Heart right ventricle (tissue), 16 donors: ENCODE measurements at places on chromosomes 5 and 9. TPM values are rescaled to one million over a fixed set of nuclear protein-coding genes. Genes with fewer than 3 reads are reported as not detected.

GRCh38 chr5:73862796-73863195 is 236.8 kb downstream of the ARHGEF28 start:
- no peak for DNase-seq

- DNase-seq = no peak
These were observed 17.7 kb downstream of the CMBL start for GRCh38 chr5:10289991-10290390.

- DNase-seq = no peak
These were observed 19.7 kb upstream of the CCNH start for GRCh38 chr5:87432460-87432859.

- DNase-seq = peak; percentile 46
These were observed 463.3 kb downstream of the IRX1 start for GRCh38 chr5:4058899-4059298.

DNA sequence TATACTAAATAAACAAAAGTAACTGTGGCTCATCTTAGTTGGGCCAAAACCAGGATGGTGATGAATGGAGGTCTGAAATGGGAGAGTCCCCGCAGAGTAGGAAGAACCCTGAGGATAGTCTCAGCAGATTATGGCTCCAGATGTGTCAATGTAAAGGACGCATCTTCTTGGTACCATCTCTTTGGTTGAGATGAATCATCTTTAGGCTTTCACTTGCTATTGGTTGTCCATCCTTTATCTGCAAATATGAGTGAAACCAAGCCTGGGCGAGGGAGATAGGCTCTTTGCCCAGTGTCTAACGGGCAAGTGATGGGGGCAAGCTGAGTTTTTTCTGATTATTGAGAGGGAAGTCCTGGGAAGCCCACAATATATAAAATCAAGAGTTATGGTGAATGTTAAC is 19.4 kb upstream of the LCP2 start:
- DNase-seq = no peak

DNA sequence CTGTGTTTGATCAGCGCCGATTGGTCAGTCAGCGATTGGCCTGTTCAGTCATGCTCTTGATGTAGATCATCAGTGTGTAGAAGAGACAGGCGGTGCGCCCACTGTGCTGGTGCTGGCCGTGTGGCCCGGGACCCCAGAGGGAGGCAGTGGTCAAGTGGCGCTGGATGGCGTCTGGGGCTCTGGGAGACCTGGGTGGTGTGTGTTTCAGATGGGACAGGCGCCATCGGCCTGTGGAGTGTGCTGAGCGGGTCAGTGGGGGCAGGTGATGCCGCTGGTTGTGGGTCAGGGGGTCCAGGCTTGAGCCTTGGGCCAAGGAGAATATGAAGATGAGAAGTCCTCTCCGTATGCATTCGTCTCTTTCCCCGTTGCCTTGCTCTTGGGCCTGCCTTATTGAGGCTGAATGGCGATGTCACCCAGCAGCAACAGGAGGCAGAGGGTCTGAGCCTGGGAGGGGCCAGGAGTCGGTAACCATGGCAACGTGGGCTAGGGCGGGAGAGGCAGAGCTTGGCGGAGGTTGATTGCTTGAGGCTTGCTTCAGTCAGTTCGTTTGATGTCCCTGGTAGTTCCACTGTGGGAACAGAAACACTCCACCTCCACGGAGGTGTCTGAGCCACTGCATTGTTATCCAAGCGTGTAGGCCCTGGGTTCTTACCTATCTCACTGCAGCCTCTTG is 117.8 kb upstream of the CACNA1B start:
- DNase-seq = no peak

GRCh38 chr5:6581559-6582426 is 51.1 kb downstream of the NSUN2 start:
- no peak for DNase-seq

DNA sequence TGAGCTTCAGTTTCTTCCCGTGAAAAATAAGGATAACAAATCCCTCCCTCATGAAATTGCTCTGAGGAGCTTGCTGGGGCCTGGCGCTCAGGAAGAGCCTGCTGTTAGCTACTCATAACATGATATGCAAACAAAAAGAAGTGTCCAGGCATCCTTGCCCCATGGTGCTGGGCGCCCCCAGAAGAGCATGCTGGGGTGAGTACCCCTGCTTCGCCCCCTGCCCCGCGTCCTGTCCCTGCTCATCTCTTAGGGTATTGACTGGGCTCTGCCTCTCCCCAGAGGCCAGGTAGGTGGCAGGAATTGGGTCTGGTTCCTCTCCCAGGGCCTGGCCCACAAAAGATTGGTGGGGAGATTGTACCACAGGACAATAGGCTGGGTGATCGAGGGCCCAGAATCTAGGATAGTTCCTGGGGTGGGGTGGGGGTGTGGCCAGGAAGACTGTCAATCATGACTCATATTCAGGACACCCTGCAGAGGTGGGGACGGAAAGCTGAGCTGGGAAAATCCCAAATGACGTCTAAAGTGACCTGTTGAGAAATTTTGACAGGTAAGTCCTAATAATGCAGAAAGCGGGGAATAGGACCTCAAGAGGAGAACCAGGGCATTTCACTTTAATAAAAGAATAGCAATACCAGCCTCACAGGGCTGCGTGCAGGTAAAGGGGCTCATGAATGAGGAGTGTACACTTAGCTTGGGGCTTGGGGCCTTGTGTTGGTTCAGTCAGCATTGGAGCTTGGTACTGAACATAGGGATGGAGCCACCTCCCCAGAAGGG is 8.9 kb downstream of the PITX1 start:
- no peak for DNase-seq

- peak; percentile 91 for DNase-seq
These were observed at the start of gene OSMR for GRCh38 chr5:38845526-38846378. Gene OSMR, plus strand, starts transcription at chr5:38846012. Its CDS starts 23,033 bp downstream, at chr5:38869045.

DNA sequence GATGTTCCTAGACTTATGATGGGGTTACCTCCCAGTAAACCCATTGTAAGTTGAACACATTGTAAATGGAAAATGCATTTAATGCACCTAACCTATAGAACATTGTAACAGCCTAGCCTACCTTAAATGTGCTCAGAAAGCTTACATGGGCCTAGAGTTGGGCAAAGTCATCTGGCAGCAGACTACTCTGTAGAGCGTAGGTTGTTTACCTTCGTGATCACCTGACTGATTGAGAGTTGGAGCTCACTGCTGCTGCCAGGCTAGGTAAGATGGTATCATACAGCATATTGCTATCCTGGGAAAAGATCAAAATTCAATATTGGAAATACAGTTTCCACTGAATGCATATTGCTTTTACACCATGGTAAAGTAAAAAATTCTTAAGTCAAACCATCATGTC is 95.4 kb downstream of the HTR4 start:
- DNase-seq = no peak

- DNase-seq = no peak
These were observed 268.2 kb downstream of the ISL1 start for GRCh38 chr5:51651476-51651875.

GRCh38 chr9:118331622-118332045 is 627.4 kb downstream of the TLR4 start:
- DNase-seq = no peak

GRCh38 chr9:121601194-121601593 is 50.2 kb upstream of the DAB2IP start:
- DNase-seq = no peak

- no peak for DNase-seq
These were observed 2.2 kb downstream of the CDH12 start for GRCh38 chr5:22850981-22851380.

DNA sequence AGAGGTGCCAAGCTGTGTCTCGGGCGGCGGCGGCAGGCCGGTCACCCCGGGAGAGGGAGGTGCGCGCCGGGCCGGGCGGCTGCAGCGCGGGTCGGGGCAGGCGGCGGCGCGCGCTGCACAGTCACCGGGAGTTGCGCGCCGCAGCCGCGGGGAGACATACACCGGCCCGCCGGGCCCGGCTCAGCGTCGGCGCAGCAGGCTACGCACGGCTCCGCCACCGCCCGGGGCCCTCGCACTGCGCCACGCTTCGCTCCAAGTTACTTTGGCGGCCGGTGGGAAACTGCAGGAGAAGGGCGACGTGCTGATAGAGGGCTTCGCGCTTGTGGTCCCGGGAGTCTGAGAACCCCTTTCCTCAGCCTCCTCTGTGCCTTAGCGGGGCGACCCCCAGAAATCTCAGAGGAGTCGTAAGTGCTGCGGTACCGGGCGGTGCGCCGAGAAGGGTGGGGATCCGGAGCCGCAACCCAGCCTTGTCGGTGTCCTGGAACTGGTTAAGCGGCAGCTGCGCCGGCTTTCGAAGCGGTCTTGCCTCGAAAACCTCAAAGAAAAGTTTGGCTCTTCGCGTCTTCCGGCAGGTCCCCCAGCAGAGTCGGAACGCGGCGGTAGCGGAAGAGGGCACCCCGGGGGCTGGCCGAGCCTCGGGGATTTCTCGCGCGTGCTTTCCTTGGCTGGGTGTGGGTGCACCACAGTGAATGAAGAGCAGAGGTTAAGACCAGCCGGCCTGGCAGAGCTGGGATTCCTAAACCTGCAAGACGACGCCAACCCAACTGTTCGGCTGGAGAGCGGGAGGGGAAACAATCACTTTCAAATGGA is at the start of gene EFNA5:
EFNA5 (minus strand) TSS at position 6 of the 810 bp plus-strand sequence.
- peak; percentile 38 for DNase-seq

GRCh38 chr9:129330711-129331492 is 152.8 kb upstream of the IER5L start:
- no peak for DNase-seq

DNA sequence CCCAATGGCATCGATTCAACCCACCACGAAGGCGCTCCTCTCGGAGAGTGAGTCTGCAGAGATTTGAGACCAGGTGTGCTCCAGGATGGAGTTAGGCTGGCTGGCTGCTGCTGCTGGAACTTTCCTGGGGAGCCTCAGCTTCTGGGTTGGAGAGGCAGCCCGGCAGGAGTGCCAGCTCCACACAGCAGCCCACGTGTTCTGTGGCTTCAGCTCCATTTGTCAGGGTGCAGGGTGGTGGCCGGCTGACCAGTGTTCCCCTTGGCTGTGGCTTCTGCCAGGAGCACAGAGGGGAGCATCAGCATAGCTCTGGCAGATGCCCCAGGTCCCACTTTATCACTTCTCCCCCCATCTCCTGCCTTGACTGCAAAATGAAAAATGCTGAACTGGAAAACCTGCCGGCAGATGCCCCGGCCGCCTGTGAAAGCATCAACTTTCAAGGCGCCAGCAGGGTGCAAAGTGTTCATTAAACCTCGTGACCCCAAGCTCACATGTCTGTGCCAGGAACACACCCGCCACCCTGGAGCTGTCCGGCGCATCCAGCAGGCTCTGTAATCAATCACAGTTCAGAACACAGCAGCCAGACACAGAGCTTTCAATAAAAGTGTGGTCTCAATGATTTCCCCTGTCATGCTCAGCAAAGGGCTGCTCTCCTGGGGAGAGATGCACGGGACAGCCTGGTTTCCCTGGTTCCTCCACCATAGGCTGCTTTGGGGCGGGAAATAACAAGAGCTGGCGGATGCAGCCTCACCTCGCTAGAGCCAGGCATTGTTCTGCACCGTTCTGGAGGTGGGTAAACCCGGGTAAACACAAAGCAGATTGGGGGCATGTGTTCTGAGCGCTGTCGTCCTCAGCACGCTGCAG is 53.2 kb downstream of the TRIP13 start:
- no peak for DNase-seq

- DNase-seq = peak; percentile 35
These were observed 46.5 kb upstream of the CEMIP2 start for GRCh38 chr9:71814815-71815214.

DNA sequence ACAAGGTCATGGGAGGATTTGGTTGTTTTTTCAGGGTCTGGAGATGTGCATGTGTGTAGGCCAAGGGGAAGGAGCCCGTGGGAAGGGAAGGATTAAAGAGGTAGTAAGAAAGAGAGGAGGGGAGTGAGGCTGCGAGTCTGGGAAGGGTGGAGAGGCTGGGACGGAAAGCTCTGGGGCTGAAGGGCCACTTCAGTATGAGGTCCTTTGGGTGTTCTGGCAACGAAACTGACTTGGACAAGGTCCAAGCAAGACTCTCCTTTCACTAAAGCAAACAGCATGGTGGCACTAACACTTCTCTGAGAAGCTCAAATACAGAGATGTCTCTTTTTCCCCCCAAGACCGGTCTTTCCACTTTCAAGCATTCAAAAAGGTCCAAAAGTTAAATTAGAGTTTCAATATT is 394.5 kb downstream of the ARHGEF28 start:
- no peak for DNase-seq

DNA sequence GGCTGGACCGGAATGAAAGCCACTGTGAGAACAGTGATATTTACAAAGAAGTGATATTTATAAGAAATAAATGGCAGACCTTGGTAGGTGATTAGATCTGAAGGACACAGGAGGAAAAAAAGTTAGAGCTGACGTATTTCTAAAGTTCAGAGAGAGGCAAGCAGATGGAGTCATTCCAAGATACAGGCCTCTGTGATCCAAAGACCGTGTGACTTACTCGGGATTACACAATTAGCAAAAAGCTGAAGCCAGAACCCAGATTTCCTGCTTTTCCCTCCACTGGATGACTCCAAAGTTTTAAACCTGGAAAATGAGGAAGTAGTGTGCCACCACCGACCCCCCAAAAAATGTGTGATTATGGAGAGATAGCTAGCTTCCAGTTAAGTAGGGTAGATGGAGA is 3.1 kb upstream of the DOCK8 start:
- no peak for DNase-seq

DNA sequence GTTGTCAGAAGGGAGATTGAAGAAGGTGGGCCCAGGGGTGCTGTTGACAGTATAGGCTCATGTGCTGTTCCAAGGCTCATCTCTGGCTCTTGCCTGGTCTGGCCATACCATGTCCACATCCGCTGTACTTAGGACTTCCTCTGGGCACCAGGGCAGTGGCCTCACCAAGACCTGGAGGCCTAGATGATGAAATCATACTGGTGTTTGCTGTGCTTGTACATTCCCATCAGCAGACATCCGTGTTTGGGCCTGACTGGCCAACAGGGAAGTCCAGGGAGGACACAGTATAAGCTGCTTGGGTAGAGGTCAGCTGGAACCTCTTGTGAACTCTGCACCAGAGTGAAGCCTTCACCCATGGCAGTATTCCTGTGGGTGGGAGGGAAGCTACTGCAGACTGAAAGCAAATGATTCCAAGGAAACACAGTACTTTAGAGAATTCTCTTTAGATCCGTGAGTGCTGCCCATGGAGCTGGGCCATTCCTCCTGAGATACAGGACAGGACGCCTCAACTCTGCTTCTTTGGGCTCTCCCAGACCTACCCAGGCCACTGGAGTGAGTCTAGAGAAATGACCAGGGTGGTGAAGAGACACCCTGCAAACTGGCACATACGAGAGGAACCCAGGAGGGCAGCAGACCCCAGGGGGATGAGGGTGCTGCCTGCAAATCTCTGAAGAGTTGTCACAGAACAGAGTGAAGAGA is 22.5 kb downstream of the POLR1E start:
- no peak for DNase-seq

GRCh38 chr5:77645158-77645994 is 6.9 kb upstream of the OTP start:
- no peak for DNase-seq

The PCDHGB5 gene
- 8.3 TPM for total RNA-seq

The RACK1 gene
- 916 TPM for total RNA-seq

The SPINK4 gene
- not detected for total RNA-seq

The GAPT gene
- 0.77 TPM for total RNA-seq

The LRRC19 gene
- total RNA-seq = not detected

The ISL1 gene
- total RNA-seq = not detected

The SLC35A4 gene
- 78.3 TPM for total RNA-seq

The PCDH1 gene
- 22.0 TPM for total RNA-seq

The N4BP3 gene
- total RNA-seq = 2.2 TPM

The DBH gene
- total RNA-seq = not detected

The PAEP gene
- total RNA-seq = not detected

The BNC2 gene
- 3.9 TPM for total RNA-seq

The PCDHGA7 gene
- total RNA-seq = 9.2 TPM

The NOTCH1 gene
- 26.1 TPM for total RNA-seq

The ENTREP1 gene
- 24.8 TPM for total RNA-seq
